ENCODE measurements at places on chromosomes 3 and 15. TPM values are rescaled to one million over a fixed set of nuclear protein-coding genes. Genes with fewer than 3 reads are reported as not detected.

DNA sequence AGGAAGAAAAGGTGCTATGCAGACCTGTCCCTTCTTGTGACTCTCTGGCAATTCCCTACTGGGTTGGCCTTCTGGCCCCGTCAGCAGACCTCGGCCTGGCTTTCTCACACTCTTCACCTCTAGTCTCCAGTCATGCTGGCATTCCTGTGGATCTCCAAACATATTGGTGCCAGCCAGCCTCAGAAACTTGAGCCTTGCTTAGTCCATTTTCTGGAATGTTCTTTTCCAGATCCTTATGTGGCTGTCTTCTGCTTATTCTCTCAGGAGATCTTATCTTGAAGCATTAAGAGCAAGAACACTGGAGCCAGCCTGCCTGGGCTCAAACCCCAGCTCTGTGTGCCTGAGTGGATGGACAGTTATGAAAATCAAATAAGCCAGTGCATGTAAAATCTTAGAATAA, 88.2 kb upstream of the NTRK3 start:
- no peak overlapping the region for H3K4me3 ChIP-seq
- no peak for DNase-seq
- no peaks in the 10 kb centered on the region for H3K27me3 ChIP-seq

GUCA1C gene
- total RNA-seq, result not detected

- no peaks in the 10 kb centered on the region for H3K36me3 ChIP-seq
- no peak overlapping the region for H3K4me3 ChIP-seq
- H3K4me1 ChIP-seq, result no peaks in the 10 kb centered on the region
Measured at GRCh38 chr15:37104424-37104981, 4.2 kb upstream of the MEIS2 start.

SPSB4 gene
- total RNA-seq, result not detected

DNA sequence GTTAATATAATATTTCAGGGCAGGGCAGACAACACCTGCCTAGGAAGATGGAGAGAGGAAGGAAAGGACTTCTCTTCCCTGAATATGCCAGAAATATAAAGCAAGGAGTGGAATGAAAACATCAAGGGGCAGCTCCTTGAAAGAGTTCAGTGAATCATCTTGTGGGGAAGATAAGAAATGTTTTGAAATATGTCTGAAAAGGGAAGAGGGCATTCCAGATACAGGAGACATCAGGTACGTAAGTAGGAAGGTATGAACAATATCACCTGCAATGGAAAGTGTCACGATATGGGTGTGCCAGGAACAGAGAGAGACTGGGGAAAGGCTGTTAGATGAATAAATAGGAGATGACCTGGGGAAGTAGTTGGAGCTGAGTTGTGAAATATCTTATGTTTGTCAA, 75.8 kb upstream of the WDR72 start:
- no peak overlapping the region for H3K4me3 ChIP-seq
- H3K36me3 ChIP-seq, result no peaks in the 10 kb centered on the region

DNA sequence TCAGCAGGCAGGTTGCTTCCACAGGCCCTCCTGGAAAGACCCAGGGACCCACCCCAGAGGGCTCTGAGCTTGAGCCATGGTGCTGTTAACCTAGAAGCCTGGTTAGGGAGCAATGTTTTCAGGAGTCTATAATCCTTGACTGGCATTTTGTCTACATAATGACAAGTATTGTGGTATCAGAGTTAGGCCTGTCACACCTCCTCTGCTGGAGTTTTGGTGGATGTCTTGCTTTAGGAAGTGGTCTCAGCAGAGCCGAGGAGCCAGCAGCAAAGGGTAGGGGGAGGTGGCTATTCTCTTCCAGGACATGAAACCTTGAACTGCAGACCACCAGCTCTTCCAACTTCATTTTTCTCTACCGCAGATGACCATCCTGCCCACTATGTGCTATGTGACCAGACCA, 76.1 kb downstream of the CLSTN2 start:
- no peak overlapping the region for H3K4me3 ChIP-seq
- no peaks in the 10 kb centered on the region for H3K27me3 ChIP-seq
- no peaks in the 10 kb centered on the region for H3K36me3 ChIP-seq
- no peaks in the 10 kb centered on the region for H3K4me1 ChIP-seq
- H3K27ac ChIP-seq, result no peak overlapping the region
- DNase-seq, result no peak

GOLGA6L9 gene
- total RNA-seq, result 4.6 TPM

DNA sequence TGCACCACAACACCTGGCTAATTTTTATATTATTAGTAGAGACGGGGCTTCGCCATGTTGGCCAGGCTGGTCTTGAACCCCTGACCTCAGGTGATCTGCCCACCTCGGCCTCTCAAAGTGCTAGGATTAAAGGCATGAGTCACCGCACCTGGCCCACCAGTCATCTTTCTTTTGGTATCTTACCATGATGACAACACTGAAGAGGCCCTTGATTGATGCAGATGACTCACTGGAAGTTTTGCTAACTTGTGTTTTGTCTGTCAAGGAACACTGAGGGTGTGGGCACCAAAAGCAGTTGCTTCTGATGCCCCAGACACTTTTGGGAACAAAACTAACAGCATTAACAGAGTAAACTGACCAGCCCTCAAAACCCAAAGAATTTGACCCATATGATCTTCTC, 88.3 kb downstream of the MYO5A start:
- no peaks in the 10 kb centered on the region for H3K27me3 ChIP-seq
- no peaks in the 10 kb centered on the region for H3K36me3 ChIP-seq
- H3K4me1 ChIP-seq, result no peaks in the 10 kb centered on the region
- no peak for DNase-seq

APBA2 gene
- total RNA-seq, result 0.64 TPM

CPA3 gene
- total RNA-seq, result 44.2 TPM

DNA sequence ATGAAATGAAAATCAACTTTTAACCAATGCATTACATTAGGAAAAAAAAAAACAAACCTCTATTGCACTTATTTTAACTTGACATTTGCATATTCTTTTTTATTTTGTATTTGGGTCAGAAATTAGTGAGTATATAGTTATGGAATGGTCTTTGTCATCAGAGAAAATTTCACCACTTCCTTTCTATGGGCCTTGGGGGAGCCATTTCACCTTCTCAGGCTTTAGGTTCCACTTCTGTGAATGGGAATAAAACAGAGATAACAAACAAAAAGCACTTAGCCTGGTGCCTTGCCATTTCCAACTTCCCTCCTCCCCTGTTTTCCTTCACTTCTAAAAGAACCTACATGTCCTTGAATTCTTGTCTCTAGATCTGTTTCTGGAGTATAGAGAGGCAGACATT, 168.0 kb upstream of the STT3B start:
- H3K27me3 ChIP-seq, result no peaks in the 10 kb centered on the region
- no peaks in the 10 kb centered on the region for H3K36me3 ChIP-seq
- no peak overlapping the region for H3K4me3 ChIP-seq
- DNase-seq, result no peak
- H3K27ac ChIP-seq, result no peak overlapping the region
- H3K4me1 ChIP-seq, result no peaks in the 10 kb centered on the region

Measured in breast epithelium (tissue), 4 donors.